H1 (cell line): ENCODE measurements at places on chromosomes 3 and 15. TPM values are rescaled to one million over a fixed set of nuclear protein-coding genes. Genes with fewer than 3 reads are reported as not detected.

- no peak for DNase-seq
- H3K4me1 ChIP-seq, result no peaks in the 10 kb centered on the region
- no peak overlapping the region for H3K27ac ChIP-seq
- H3K27me3 ChIP-seq, result no peaks in the 10 kb centered on the region
- no peaks in the 10 kb centered on the region for H3K36me3 ChIP-seq
Observed at GRCh38 chr3:171007316-171007715, 19.2 kb downstream of the SLC2A2 start.

DNA sequence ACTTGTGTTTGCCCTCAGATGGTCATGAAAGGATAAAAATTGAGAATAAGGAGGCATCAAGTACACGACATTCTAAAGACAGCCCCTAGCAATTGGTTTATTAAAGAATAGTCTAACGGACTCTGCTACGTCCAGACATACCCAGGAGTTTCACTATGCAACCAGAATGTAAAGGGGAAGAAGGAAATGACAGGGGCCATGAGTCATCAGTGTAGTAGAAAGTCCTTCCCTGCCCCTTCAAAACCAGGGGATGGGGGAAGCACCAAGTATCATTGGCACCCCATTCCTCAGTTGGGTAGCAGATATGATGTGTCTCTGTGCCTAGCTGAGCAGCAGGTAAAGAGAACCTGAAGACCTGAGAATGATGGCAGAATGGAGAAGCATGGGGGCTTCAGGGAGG, 367.4 kb downstream of the IL20RB start:
- no peaks in the 10 kb centered on the region for H3K36me3 ChIP-seq
- DNase-seq, result no peak
- H3K27ac ChIP-seq, result no peak overlapping the region
- H3K4me1 ChIP-seq, result no peaks in the 10 kb centered on the region

Gene PAK6
- 9.0 and 9.4 TPM in 2 replicates for total RNA-seq

GRCh38 chr3:145604851-145605250, 556.1 kb downstream of the PLOD2 start:
- H3K4me1 ChIP-seq, result no peaks in the 10 kb centered on the region
- H3K27ac ChIP-seq, result no peak overlapping the region
- H3K27me3 ChIP-seq, result no peaks in the 10 kb centered on the region
- DNase-seq, result no peak
- H3K36me3 ChIP-seq, result no peaks in the 10 kb centered on the region

DNA sequence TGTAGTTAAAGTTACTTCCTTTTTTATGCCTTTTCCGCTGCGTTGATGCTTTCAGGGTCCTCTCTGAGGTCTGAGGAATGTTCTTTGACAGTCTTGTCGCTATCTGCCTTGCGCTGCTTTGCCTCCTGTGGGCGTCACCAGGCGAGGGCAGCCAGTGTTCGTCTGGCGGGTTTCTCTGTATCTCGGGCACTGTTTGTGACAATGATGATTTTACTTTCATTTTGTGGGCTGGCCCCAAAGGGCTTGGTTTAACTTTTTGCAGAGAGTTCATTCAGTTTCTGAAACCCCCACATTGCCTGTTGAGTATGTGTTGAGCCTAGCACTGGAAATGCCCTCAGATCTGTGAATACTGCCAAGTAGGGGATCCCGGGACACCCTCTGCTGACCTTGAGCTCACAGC, 24.6 kb upstream of the SACM1L start:
- H3K36me3 ChIP-seq, result peaks cover 5% of the 10 kb centered on the region
- H3K4me1 ChIP-seq, result no peaks in the 10 kb centered on the region
- H3K4me3 ChIP-seq, result no peak overlapping the region
- no peaks in the 10 kb centered on the region for H3K27me3 ChIP-seq
- no peak overlapping the region for H3K27ac ChIP-seq

Gene CYP19A1
- not detected in 2 replicates for total RNA-seq

DNA sequence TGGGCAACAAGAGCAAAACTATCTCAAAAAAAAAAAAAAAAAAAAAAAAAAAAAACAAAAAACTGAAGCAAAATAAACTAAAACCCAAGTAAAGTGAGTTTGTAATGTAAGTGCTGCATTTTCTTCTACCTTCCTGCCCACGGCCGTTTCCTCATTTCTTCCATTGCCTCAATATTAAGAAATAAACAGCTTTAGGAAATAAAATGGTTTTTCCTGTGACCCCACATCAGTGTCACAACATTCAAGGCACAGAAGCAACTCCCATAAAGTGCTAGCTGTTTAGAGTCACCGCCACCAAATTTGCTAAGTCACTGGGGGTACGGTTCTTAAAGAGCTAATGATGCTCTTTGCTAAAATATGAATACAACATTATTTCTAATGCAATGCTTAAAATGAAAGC, 3.3 kb downstream of the PKM start:
- no peak overlapping the region for H3K27ac ChIP-seq
- peaks cover 26% of the 10 kb centered on the region for H3K4me1 ChIP-seq
- H3K36me3 ChIP-seq, result no peaks in the 10 kb centered on the region
- peaks cover 6% of the 10 kb centered on the region; the same call in 1 of the 2 replicates for H3K27me3 ChIP-seq
- peak overlapping the region; percentile 99; the same call in 1 of the 2 replicates for H3K4me3 ChIP-seq
- no peak for DNase-seq

GRCh38 chr3:40073310-40074007, 236.0 kb upstream of the EIF1B start:
- DNase-seq, result no peak
- no peaks in the 10 kb centered on the region for H3K4me1 ChIP-seq
- no peaks in the 10 kb centered on the region for H3K36me3 ChIP-seq
- H3K27me3 ChIP-seq, result no peaks in the 10 kb centered on the region
- H3K27ac ChIP-seq, result no peak overlapping the region

- H3K36me3 ChIP-seq, result no peaks in the 10 kb centered on the region
- no peaks in the 10 kb centered on the region for H3K4me1 ChIP-seq
- H3K27me3 ChIP-seq, result no peaks in the 10 kb centered on the region
- H3K27ac ChIP-seq, result no peak overlapping the region
- DNase-seq, result no peak
Observed at GRCh38 chr15:81887912-81888311, 157.9 kb downstream of the MEX3B start.

- no peak overlapping the region for H3K27ac ChIP-seq
- H3K36me3 ChIP-seq, result no peaks in the 10 kb centered on the region
- H3K4me1 ChIP-seq, result no peaks in the 10 kb centered on the region
- H3K4me3 ChIP-seq, result no peak overlapping the region
Observed at GRCh38 chr15:76309601-76310330, 1.5 kb downstream of the ETFA start.

Gene CMSS1
- total RNA-seq, result 65.9 and 75.1 TPM in 2 replicates

Gene PP2D1
- not detected in 2 replicates for total RNA-seq

Gene TASOR
- total RNA-seq, result 40.1 and 45.5 TPM in 2 replicates

DNA sequence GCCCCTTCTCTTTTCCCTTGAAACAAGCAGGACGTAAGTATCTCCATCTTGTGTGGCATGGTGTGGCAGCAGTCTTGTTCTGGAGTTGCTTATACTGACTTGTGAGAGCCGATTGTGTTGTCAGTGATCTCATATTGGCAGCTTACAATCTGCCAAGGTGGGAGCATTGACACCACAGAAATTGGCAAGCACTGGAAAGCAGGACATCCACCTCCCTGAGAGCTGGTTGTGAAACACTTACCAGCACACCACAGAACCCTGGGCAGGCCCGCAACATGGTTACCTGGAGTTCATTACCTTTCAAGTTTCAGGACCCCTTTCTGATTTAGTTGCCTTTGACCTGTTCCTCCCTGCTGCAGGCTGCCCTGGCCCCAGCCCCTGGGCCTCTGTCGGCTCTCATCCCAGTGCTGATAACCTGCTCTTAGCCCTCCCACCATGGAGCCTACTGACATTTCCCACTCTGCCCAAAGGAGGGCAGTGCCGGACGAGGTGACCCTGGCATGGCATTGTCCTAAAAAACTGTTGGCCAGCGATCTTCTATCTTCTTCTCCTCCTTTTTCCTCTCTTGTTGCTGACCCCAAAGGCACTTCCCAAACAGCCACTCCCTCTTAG, 10.6 kb upstream of the ATP2B2 start:
- no peaks in the 10 kb centered on the region; the same call in none of the 2 replicates for H3K4me1 ChIP-seq
- no peak for DNase-seq
- H3K4me3 ChIP-seq, result no peak overlapping the region
- H3K36me3 ChIP-seq, result no peaks in the 10 kb centered on the region

DNA sequence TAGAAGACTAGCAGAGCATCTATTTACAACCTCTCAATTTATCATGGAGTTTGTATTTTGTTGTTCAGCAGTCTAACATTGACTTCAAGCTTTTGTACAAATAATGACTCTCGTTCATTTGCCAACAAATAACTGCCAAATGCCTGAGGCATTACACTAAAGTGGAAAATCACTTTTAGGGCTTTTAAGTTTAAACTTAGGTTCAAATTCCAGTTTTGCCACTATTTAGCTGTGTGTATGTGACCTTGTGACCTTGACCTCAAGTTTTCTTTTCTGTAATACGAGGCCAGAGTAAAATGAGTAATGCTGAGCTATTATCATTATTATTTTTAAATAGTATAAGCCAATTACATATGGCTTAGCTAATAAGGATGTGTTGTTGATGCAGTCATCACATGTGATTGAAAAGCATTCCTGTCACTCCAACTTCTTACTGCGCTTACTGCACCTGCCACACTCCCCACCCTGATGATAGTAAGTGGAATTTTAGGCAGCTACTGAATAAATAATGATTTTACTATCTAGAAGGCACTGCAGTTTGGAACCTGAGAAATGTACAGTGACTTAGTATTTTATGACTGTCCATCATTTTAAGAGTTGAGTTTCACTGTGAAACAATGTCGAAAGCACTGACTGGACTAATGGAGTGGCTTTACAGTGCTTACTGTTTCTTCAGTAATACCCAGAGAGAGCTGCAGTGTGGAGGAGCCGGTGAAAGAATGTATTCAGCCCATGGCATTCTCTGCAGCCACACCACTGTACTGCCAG, 16.3 kb downstream of the ARL8B start:
- no peak overlapping the region for H3K27ac ChIP-seq
- H3K36me3 ChIP-seq, result no peaks in the 10 kb centered on the region
- H3K4me1 ChIP-seq, result peaks cover 8% of the 10 kb centered on the region
- no peaks in the 10 kb centered on the region for H3K27me3 ChIP-seq
- no peak for DNase-seq

DNA sequence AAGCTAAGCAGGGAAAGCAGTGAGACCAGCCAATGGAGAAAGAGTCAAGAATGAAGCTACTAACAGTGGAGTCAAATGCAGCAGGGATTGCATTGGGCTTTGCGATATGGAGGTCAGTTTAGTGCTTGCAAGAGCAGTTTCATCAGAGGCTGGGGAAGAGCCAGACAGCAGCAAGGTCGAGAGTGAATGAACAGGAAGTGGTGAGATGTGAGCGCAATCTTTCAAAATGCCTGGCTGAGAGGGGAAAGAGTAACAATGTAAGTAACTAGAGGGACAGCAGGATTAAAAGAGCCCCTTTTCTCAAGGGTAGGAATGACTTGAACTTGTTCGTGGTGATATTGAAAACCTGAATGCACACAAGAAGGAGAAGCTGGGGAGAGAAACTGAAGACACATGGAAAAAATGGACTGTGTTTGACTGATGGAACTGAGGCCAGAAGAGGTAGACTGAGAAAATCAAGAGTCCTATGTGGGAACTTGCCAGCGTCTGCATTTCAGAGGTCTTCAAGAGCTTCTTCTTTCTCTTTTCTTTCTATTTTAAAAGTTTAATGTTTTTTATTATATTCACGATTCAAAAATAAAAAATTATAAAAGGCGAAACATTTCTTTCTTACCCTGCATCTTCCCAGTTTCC, 30.6 kb upstream of the GPR160 start:
- H3K27ac ChIP-seq, result no peak overlapping the region
- no peak for DNase-seq
- H3K4me3 ChIP-seq, result no peak overlapping the region
- no peaks in the 10 kb centered on the region for H3K4me1 ChIP-seq
- no peaks in the 10 kb centered on the region for H3K36me3 ChIP-seq

Gene ZCWPW2
- total RNA-seq, result 0.33 and 0.39 TPM in 2 replicates

DNA sequence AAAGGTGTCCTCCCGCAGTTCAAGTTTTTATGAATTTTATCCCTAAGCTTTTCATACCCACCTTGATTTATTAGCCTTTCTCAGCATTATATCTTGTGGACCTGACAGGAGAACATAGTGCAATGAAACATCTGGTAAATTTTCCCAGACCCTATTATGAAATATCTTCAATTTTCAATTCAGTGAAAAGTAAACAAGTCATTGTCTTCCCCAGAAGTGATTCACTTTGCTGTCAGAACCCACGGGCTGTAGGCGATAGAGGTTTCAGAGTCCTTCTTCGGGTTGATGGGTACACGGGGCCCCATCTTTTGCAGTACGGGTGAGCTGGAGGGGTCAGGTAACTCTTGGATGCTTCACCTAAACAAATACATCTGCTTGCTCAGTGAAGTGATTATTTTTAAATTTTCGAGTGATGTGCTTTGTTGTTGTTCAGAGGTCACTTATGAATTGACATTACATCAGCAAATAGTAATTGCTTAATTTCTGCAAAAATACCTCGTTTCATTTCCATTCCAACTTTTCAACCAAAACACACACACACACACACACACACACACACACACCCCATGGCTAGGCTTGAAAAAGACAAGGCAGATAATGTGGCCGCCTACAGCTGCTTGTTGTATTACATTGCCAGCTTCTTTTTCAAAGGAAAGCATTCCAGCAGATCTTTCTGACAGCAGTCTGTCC, 102.9 kb downstream of the SEMA6D start:
- no peak for DNase-seq
- no peaks in the 10 kb centered on the region for H3K36me3 ChIP-seq
- H3K4me3 ChIP-seq, result no peak overlapping the region
- no peak overlapping the region for H3K27ac ChIP-seq
- H3K27me3 ChIP-seq, result no peaks in the 10 kb centered on the region

- DNase-seq, result peak; percentile 55
- no peak overlapping the region for H3K4me3 ChIP-seq
- no peaks in the 10 kb centered on the region for H3K36me3 ChIP-seq
- no peak overlapping the region for H3K27ac ChIP-seq
- H3K4me1 ChIP-seq, result no peaks in the 10 kb centered on the region
Observed at GRCh38 chr3:58659051-58659675, 7.4 kb downstream of the FAM3D start.

Gene CD200R1L
- not detected in 2 replicates for total RNA-seq

Gene FBXW12
- 0.35 TPM in 1 of 2 replicates, not detected in the other for total RNA-seq

DNA sequence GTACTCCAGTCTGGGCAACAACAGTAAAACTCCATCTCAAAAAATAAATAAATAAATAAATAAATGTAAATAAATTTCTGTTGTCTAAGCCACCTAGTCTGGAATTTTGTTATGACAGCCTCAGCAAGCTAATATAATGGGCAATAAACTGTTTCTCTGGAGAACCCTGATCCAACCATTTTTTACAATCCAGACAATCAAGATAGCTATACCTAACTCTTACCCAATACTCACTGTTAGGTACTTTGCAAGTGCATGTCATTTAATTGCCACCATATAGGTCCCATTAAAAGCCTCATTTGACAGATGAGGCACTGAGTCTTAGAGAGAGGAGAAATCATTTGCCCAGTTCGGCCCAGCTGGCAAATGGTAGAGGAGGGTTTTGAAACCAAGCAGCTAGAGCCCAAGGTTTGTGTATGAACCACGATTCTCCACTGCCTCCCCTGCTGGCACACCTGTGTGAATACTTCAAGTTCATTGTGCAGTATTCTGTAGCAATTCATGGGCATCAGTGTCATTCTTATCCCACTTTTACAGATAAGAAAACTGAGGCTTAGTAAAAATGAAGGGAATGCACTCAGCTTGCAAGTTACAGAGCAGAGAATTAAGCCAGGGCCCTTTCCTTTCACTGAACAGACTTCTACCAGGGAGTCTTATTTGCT, 107.0 kb upstream of the UBE2E1 start:
- no peaks in the 10 kb centered on the region for H3K27me3 ChIP-seq
- H3K4me3 ChIP-seq, result no peak overlapping the region
- no peaks in the 10 kb centered on the region for H3K36me3 ChIP-seq

- no peaks in the 10 kb centered on the region for H3K4me1 ChIP-seq
- no peaks in the 10 kb centered on the region for H3K27me3 ChIP-seq
Observed at GRCh38 chr3:114697401-114697800, 403.6 kb downstream of the TIGIT start.

GRCh38 chr3:147406028-147406931, at the start of gene ZIC4:
ZIC4 (minus strand) TSS chr3:147406543; CDS start chr3:147402797, 3,746 bp downstream.
- H3K27ac ChIP-seq, result no peak within 1 kb of the TSS
- H3K4me1 ChIP-seq, result peaks cover 34% of the 10 kb centered on the region
- peaks cover 93% of the 10 kb centered on the region for H3K27me3 ChIP-seq
